ENCODE measurements at places on chromosomes 6 and 20.

GRCh38 chr6:85364344-85364743 lies 85.5 kb upstream of the NT5E start:
- no peak for DNase-seq

DNA sequence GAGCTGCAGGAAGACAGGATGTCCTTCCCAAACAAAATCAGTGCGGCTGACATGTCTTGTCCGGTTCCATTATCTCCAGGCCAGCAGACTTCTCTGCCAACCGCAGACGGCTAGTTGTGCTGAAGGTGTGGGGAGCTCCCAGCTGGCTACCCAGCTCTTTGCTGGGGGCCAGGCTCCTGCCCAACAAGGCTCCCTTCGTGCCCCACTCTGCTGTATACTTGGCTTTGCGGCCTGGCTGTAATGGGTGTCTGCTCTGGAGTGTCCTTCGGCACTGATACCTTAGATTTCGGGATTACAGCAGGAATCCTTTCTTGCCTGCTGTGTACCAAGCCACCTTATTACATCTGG lies 48.7 kb upstream of the IRF4 start:
- no peak for DNase-seq

DNA sequence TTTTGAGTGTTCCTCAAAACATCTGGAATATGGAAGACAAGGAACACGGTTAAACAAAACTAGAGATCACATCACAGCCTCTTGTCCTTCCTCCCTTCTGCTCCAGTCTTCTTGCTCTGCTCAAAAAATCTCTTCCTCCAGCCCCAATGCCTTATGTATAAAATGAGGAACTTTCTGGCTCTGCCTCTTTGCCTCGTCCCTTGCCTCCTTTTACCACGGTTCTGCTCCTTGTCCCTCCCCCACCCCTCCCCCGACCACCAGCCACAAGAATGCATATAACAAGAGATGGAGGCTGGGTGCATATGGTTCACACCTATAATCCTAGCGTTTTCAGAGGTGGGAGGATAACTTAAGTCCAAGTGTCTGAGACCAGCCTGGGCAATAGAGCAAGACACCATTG lies 43.6 kb downstream of the PLAGL2 start:
- no peak for DNase-seq

DNA sequence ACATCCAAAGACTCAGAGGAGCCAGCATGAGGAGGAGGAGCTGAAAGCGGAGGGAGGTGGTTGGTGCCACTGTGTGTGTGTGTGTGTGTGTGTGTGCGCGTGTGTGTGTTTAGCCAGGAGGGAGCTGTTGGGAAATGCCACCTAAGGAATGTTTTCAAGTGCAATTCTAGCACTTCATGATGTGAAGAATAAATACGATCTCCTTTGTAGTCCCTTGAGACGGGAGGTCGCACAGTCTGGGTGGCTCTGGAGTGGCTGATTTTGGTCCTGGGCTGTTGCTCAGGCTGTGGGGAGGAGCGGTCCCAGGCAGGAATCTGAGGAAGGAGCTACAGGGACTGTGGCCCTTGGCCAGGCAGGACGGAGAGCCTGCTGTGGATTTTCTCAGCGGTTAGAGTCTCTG lies 93.7 kb downstream of the PPP1R14C start:
- no peak for DNase-seq

DNA sequence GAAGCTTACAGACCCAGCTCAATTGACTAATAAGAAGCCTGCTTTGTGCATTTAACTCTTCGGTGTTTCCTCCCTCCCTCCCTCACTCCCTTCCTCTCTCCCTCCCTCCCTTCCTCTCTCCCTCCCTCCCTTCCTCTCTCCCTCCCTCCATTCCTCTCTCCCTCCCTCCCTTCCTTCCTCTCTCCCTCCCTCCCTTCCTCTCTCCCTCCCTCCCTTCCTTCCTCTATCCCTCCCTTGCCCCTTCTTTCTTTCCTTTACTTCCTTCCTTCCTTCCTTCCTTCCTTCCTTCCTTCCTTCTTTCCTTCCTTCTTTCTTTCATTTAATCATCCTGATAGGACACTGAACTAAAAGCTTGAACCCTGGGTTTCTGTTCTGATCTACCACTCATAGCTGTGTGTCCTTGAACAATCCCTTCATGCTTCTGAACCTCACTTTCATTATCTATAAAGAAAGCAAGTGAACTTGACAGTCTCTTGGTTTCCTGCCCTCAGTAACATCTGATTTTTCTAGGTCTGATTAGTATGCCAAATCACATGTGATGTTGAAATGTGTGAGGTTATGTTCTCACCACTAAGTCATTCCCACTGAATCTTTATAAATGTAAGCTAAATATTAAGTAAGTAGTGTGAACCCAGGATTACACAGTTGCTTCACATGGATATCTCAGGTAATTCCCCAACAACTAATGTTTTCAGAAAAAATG lies 132.3 kb upstream of the BMP2 start:
- DNase-seq, result no peak

- DNase-seq, result no peak
Observed at GRCh38 chr6:143061597-143062385, 1.1 kb downstream of the AIG1 start.

DNA sequence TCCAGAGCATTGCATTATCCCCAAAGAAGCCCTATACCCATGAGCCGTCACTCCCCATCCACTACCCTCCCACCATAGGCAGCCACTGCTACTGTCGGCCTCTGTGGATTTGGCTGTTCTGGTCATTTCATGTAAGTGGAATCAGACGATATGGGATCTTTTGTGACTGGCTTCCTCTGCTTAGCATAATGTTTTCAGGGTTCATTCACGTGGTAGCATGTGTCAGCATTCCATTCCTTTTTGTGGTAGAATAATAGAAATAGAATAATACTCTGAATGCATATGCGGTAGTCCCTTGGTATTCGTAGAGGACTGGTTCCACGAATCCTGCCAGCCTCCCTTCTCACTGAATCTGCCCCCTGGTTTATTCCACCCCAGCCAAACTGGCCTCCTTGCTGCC lies 402.6 kb upstream of the SULF2 start:
- DNase-seq, result no peak

DNA sequence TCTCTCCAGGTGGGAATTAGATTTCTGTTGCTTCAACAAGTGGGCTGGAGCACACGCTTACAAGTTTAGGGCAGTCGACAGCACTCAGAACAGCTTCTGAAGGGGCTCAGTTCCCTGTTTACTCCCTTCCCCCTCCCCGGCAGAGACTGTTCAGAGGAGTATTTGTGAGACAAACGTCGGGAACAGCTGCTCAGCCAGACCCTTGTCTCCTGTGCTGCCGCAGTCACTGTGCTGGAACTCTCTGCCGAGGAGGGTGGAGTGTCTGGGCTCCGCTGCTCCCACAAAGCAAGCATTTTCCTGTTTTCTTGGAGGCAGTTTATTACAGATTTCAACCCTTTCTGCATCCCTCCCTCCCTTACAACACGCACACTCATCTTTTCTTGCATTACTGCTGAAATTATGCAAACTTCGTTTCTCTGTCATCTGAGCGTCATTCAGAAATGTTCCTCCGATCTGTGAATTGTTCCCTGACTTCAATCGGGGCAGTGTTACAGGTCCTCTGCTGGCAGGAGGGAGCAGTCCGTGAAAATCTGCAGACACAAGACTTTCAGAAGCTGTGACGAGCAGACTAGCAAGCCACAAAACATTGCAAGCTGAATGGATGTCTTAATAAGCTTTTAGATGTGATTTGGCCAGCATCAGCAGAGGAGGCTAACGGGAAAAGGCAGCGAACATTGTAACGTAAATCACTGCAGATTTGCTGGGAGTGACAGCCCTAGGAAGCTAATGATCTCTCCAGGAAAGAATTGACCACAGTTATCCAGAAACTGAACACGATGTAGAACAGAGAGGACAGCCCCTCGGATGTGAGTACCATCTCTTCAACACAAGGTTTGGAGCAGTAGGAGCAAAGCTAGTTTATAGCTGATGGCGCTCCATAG lies 76.2 kb downstream of the LYRM2 start:
- no peak for DNase-seq

DNA sequence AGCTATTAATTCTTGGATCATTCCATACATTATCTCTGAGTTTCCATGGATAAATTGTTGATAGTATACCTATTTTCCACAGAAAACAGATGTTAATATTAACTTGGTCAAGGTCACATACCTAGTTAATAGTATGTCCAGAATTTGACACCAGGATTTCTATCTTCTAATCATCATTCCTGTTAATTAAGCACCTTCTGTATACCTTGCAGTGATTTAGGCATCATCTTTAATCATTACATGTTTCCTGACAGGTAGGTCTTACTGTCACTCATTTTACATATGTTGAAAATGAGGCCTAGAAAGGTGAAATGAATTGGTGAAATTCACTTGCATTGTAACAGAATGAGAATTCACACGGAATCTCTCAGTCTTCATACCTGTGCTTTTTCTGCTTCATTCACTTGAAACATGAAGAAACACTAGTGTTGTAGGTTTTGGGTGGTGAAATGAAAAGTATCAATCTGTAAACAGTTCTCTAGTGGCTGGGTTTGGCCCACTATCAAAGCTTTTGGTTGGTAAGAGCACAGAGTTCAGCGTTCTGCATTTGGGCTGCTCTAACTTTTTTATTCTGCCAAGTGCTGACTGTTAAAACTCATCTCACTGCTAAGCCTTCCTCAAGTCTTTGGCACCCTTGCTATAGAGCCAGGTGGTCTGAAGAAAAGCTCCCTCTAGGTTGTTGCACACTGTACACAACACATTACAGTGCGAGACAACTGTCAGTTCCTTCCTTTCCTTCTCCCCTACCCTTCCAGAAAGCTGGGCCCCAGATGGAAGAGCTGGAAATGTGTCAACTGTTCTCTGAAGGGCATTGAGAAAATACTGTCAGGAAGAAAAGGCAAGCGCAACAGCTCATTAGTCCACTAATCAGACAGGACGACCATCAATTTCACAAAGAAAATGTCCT lies 57.8 kb upstream of the C20orf144 start:
- no peak for DNase-seq

DNA sequence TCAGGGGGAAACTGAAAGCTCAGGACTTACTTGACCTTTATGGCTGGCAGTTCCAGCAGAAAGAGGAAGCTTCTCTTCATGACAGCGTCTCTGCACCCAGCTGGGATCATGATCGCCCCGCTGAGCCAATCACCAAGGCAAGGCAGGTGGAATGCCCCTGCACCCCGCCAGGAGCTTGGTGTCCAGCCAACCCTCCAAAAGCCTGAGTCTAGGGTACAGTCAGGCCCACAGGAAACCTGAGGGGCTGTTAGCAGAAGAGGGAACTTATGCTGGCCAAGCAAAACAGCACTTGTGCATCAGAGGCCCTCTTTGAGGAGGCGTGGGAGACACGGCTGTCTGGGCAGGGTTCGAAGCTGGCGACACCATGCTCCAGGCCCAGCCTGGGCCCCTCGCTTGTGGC lies 188.3 kb upstream of the GMDS start:
- DNase-seq, result no peak

GRCh38 chr20:42218621-42219374 lies 600.6 kb upstream of the CHD6 start:
- no peak for DNase-seq

- no peak for DNase-seq
Observed at GRCh38 chr20:1933465-1933870, 38.3 kb downstream of the SIRPA start.
